ENCODE measurements at places on chromosomes 2 and 18.

GRCh38 chr2:186554429-186554828, 35.4 kb upstream of the ITGAV start:
- DNase-seq = no peak

DNA sequence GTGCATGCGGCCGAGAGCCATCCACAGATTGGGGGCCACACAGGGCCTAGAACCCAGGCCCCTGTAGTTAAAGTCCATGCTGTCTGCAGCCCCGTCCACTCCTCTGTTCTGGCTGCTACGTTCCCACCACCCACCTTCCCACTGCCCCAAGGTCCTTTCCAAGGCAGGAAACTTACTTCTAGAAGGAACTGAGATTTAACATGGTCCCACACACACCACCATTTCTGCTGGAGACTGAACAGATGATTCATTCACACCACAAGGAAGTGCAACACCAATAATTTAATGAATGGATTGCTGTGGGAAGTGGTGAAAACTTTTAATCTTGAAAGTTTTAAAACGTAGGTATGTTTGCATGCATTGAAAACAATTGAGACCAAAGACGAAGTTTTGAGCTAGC, 95.2 kb downstream of the LBH start:
- no peak for DNase-seq

- DNase-seq = no peak
Observed at GRCh38 chr2:184322615-184323014, 275.7 kb upstream of the ZNF804A start.

DNA sequence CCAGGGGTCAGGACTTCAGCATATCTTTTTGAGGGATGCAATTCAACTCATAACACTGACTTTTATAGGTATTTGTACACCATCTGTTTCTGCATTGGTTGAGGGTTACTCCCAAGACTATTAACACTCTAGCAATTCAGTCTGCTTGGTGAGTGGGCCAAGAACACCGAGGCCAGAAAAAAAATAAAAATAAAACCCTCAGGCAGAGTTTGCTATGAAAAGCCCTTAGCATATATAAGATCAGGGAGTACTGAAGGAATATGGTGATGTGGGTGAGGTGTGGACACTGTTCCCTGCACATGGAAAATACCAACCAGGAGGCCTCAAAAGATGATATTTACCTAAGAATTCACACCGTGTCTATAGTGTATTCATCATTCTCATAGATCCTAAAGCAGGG, 383.2 kb upstream of the UBE2E3 start:
- no peak for DNase-seq

- DNase-seq = no peak
Observed at GRCh38 chr18:50619861-50620275, 60.0 kb downstream of the MAPK4 start.

- DNase-seq = peak; percentile 20
Observed at GRCh38 chr2:60925994-60926740, 44.8 kb downstream of the REL start.

GRCh38 chr2:21650569-21650968, 526.8 kb downstream of the TDRD15 start:
- DNase-seq = peak; percentile 60

DNA sequence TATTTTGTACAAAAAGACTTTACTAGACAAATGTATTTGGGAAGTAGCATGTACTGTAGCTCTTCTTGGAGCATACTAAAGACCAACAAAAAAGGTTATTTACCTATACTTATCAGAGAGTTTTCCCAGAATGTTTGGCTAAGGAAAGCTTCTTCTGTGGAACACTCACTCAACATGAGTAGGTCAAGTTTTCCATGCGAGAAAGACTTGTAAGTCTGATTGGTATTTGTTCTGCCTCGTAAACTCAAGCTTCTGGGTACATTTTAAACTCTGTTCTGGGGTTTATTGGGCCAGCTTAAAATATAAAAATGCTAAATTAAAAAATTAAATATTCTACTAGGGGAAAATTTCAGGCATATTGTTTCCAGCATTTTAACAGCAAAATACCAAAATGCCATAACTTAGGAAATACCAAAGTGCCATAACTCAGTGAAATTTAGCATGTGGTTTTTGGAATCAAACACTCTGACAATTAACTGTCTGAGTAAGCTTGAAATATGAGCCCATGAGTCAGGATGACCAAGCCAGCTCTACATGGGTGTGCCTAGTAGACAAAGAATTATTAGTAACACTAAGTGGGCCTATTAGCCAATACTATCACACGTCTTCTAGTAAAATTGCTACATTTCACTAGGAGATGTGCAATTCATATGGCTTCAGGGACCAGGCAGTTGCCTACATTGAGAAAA, 47.3 kb upstream of the SERPINE2 start:
- peak; percentile 97 for DNase-seq

DNA sequence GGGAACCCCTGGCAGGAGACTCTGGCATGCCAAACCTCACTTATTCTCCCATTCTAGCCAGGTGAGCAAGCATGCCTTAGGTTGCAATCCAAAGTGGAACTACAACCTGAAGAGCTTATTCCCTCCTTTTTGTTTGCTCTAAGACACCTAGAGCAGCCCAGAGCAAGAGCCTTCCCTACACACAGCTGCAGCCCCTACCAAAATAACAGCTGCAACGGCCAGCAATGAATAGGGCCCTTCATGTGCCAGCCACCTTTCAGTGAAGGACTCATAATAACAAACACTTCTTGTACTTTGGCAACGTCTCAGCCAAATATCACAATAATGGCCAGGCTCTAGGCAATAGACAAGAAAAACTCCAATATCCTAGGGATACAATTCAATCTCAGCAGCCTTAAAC, 178.7 kb downstream of the ALK start:
- DNase-seq = no peak

GRCh38 chr2:110927526-110927925, 193.2 kb upstream of the BCL2L11 start:
- DNase-seq = no peak

DNA sequence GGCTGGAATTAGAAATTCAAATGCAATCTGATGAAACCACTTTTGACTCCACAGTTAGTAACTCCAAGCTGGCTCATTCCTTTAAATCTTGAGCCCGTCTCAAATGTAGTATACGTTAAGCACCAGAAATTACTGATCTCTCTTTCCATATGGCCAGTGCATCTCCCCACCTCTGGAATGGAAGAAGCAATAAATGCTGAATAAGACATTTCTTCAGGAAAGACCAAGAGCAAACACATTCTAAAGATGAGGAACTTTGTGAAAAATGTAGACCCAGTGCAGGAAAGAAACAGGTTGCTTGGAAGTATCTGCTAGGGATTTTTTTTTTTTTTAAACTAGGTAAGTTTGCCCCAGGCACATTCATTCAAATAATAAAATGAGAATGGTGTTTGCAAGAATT, 143.1 kb upstream of the FBXO11 start:
- DNase-seq = peak; percentile 14

GRCh38 chr2:58435246-58435645, 194.1 kb upstream of the FANCL start:
- no peak for DNase-seq

DNA sequence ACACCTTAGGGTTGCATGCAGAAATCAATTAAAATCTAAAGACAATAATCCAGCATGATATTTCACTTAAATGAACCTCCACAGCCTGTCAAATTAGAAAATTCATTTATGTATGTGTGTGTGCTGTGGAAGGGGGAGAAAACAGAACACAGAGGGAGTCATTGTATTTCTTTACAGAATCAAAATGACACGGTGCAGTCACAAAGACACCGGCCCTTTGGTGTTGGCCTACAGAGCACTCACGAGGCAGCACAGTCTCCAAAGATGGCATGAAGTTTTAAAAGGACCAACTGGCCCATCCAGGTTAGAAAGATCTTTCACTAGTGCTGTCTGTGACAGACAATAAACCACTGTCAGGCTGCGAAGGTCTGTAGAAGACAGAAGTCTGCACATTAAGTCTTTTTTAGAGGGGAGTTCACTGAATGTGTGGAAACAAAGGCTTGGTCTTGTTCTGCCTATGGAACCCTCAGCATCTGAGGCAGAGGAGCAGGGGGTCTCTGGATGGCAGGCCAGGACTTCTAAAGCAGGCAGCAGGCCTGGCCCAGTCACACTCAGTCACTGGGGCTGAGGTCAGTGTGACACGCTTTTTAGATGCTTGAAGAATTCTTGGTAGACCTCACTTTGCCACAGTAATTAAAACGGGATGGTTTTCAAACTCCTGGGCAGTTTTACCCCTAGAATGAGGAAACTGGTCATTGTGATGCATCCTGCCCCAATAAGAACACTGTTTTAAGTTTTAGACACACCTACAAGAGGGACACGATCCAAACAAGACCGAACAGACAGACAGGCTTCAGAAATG, 184.9 kb downstream of the AFF3 start:
- DNase-seq = peak; percentile 75

All from fibroblast of skin of right quadriceps (primary cell).